GM06990 (cell line): ENCODE measurements at places on chromosomes 16 and 17.

DNA sequence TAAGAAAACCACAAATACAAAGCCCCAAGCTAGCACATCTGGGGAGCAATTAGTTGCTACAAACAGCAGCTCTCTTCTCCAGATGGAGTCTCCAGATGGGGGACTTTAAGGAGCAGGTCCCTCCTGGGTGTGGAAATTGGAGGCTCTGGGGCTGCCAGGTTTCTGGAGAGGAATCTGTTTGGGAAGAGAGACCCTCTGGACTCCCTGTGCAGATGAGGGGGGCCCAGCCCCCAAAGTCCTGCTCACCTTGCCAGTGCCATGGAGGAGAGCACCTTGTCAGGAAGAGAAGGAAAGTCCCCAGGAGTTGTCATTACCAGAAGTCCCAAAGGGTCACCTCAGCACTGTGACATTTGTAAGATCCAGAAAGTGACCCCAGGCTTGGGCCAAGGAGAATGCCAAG lies 14.8 kb downstream of the TEKT5 start:
- no peak for DNase-seq

DNA sequence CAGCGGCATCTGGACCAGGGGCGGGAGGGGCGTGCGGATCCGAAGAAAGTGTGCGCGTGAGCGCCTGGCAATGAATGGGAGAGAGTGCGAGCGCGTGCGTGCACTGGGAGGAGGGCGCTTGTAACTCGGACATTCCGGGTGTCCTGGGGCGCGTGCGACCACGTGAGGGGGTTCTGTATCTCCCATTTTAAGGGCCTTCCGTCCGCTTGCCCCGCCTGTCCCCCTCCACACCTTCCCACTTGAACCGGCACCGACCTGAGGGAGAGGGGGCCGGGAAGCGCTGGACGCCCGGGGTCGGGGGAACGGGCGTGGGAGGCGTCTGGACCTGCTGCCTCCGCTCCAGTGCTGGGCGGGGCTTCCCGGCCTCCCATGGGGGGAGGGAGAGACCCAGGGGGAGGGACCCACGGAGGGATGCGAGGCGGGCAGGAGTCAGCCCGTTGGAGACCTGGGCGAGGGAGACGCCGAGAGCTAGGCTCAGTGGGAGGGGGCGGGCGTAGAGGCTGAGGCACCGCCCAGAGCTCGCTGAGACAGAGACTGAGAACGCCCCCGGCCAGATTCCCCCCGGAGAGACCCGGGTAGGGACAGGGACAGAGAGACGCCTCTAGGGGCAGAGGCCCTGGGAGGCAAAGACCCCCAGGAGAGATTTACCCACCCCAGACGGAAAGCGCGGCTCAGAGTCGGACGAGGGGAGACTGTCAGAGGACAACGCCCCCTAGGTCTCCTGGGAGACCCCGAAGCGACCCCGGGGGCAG lies at the start of gene KREMEN2:
Gene KREMEN2 (plus strand): TSS at position 553 of the 752 bp plus-strand sequence. CDS start 246 bp downstream, outside the sequence.
- peak; percentile 79 for DNase-seq

- DNase-seq = no peak
These were observed 163.8 kb upstream of the PIRT start for GRCh38 chr17:11001651-11002050.

GRCh38 chr16:55668340-55669281 lies 12.8 kb downstream of the SLC6A2 start:
- DNase-seq = no peak

GRCh38 chr17:2372180-2372579 lies 28.7 kb downstream of the MNT start:
- no peak for DNase-seq

- DNase-seq = no peak
These were observed 7.1 kb downstream of the GLYR1 start for GRCh38 chr16:4839942-4840341.

DNA sequence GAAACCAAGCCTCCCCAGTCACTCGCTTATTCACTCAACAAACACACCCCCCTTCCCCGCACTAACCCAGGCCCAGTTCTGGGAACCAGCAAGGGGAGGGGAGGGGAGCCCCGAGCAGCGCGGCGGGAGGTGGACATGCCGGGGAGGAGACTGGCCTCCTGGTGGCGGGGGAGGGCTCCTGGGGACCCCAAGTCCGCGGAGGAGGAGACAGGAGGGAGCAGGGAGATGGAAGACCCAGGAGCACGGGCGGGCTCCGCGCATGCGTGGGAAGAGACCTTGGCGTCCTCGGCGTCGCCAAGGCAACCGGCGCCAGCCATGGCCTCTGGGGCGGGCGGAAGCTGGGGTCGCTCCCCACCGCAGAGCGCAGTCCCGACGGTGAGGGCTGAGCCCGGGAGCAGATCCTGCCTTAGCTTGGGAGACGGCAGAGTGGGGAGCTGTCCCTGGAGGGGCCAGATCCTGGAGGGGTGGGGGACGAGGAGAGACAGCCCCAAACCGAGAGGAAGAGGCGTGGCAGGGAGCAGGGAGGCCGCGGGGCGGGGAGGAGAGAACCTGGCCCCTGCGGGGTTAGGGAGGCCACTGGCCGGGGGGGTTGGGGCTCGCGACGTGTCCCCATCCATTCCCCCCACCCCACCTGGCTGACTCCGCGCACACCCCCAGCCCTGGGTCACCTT lies at the start of gene PRR29:
Gene PRR29 (plus strand): TSS at position 302 of the 671 bp plus-strand sequence. CDS start 14 bp downstream, at position 316.
- DNase-seq = peak; percentile 70

- peak; percentile 80 for DNase-seq
These were observed 10.2 kb upstream of the NFATC3 start for GRCh38 chr16:68074850-68075555.

DNA sequence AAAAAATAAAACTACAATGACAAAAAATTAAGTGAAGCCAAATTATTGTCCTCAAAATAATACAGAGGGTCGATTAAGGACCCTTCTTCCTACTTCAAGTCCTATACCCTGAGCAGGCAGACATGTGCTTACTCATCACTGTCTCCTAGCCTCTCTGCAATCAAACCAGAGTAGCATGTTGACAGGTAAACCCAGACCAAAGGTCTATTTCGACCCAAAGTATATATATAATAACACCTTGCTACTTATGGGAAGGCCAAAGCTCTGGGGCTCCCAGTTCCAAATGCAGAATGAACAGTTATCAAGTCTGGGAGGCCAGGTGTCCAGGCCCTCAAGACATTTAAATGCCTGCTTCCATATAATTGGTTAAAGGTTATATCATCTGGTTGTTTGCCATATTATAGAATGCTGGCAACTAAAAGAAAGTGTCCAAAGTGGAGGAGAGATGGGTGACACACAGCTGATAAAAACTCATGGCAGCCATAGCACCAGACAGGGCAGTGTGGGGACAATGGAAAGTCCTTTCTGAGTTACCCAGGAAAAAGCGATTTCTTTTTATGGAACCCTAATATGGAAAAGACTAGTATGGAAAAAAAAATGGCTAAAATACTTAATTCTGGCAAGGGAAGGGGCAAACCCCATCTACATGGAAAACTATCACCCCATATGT lies 53.6 kb downstream of the N4BP1 start:
- DNase-seq = no peak

- no peak for DNase-seq
These were observed 93.1 kb downstream of the RTN4RL1 start for GRCh38 chr17:1931844-1932579.

DNA sequence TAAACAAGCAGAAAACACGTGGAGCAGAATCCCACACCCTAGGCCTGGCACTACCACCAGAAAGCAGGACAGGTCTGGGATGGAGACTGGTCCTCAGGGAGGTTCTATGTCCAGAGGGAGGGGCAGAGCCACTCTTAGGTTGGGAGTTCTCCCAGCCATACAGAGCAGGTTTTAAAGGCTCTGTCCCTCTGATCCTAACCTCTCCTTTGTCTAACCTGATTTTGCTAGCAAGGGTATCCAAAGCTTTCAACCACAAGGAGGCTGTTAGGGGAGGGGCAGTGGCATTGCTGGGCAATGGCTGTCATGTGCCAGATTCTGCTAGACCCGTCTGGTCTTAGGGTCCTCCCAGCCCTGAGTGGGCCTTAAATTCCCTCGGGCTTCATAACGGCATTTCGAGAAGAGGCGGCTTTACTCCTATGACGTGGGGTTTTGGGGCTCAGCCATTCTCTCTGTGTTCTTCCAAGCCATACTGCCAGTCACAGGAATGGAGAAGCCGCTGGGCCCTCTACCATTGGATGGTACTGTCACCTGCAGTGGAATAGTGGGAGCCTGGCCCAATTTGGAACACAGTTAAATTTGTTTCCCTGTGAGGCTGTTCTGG lies 5.7 kb downstream of the TPPP3 start:
- DNase-seq = no peak

DNA sequence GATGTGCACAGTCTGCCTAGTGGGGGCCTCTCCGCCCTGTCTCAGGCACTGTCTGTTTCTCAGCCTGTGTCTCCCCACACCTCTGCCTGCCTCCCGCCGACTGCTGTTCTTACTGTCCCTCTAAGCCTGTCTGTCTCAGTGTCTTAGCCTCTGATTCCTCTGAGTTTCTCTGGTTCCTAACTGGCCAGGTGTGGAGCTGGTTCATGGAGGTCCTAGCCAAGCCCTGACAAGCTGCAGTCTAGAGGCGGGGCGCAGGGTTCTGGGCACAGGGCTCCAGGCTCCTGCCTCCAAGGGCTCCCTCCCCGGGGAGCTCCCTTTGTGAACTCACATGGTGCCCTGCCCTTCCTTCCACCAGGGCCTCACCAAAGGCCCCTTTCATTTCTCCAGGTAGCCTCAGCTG lies 19.4 kb downstream of the C17orf100 start:
- DNase-seq = no peak

- DNase-seq = peak; percentile 29
These were observed 44.1 kb downstream of the CRLF3 start for GRCh38 chr17:30780343-30780742.

- no peak for DNase-seq
These were observed 252.3 kb upstream of the EEF2KMT start for GRCh38 chr16:5349670-5350517.

GRCh38 chr17:82638183-82638773 lies 10.0 kb downstream of the WDR45B start:
- DNase-seq = no peak

- no peak for DNase-seq
These were observed 220.0 kb downstream of the CDH13 start for GRCh38 chr16:82846806-82847205.
